Hepatic stellate cell (primary cell): ENCODE measurements at places on chromosomes 7 and 10.

DNA sequence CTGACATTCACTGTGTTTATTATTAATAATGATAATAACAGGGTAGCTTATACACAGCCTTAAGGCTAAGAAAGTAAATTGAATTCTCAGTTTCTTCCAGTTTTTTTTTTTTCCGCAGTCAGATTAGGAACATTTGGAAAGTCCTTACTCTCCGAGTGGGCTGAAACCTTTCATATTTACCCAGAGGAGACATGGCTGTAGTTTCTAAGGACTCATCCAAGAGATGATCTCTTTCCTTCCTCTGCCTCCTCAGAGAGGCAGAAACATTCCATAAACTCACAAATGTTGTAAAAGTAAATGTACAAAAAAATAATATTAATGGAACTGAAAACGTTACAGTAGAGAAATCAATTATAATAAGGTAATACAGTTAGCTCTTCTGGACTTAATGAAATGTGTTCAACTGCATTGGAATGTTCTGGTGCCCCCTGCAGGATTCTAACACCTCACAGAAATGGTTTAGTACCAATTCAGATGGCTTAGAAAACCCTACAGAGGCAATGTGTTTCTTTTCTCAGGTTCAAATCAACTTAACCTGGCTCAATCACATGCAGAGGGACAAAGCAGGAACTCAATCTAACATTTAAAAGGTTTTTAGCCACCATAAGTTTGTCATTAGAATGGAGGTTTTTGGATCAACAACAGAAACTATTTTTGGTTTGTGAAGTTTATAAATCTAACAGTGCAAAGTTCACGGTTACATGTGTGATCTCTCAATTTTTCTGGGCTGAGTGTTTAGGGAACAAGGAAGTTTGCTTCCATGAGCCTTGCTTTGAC lies 71.7 kb downstream of the ICA1 start:
- peak; percentile 6 for DNase-seq

- DNase-seq = no peak
Measured at GRCh38 chr7:107079212-107079940, 34.9 kb downstream of the PRKAR2B start.

DNA sequence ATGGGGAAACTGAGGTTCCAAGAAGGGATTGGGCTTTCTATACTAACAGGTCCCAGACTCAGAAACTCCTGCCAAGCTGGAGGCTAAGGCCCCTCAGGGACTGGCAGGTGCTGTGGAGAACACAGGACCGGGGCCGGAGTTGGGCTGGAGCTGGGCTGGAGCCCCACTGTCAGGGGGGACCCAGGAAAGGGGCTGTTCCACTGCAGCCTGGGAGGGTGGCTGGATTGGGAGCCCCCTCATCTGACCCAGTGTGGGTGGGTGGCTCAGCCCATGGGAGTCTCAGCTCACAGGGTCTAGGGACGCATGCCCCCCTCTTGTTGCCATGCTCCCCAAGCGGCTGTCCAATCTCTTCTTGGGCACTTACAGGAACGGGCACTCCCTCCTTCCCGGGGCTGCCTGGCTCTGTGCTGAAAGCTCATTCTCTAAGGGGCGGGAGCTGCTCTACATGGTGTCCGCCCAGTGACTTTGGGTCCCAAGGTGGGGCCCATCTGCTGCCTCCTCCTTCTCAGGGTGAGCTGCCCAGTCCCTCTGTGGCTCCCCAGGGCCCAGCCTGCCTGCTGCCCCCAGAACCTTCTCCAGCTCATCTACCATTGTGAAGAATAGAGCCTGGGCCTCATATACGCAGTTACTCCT lies 126.5 kb downstream of the MYL10 start:
- no peak for DNase-seq

DNA sequence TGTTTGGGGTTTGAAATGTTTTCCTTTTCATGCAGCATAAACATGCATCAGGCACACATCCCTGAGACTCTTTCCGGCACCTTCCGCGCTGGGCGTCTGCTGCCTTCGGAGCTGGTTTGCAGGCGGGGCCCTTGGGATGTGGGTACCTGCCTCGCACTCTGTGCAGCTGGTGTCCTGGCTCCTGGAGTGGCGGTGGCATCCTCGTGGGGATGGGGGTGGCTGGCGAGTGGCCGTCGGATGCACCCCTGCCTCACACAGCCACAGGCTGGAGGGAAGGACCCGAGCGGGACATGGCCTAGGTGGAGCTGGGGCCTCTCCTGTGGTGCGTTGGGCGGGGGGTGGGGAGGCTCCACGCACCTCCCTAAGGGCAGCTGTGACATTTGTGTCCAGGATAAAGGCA lies 68.5 kb upstream of the ADGRA1 start:
- DNase-seq = no peak

GRCh38 chr7:2864999-2865670 lies 21.0 kb upstream of the GNA12 start:
- peak; percentile 74 for DNase-seq
